SK-N-MC (cell line): ENCODE measurements at places on chromosomes 6 and 20.

DNA sequence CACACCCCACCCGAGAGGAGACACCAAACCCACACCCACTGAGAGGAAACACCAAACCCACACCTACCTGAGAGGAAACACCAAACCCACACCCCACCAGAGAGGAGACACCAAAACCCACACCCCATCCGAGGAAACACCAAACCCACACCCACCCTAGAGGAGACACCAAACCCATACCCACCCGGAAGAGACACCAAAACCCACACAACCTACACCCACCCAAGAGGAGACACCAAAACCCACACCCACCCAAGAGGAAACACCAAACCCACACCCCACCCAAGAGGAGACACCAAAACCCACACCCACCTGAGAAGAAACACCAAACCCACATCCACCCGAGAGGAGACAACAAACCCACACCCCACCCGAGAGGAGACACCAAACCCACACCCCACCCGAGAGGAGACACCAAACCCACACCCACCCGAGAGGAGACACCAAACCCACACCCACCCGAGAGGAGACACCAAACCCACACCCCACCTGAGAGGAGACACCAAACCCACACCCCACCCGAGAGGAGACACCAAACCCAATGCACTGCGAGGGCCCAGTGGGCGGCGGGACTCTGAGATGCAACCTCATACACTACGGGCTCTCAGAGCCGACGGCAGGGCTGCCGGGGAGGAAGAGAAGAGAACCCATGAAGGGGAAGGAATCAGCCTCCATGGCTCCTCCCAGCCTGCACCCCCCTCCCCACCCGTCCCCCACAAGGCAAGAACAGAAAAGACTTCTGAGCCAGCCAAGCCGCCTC lies 83.3 kb downstream of the TAF4 start:
- no peak for DNase-seq

DNA sequence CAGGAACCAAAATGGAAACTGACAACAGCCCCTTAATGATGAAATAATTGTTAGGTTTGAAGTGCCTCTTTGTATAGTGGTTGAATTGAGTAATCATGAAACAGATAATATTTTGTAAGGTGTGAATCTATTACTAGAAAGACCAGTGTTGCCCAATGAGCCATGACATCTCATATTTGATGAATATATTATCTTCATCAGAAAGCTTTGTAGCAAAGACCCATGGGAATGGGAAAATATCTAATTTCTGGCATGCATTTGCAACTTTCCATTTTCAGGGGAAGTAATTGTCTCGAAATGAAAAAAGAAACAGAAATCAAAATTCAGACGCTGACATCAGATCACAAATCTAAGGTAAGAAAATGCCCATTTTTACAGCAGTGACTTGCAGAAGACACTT lies 57.3 kb upstream of the LAMP5 start:
- DNase-seq, result no peak

- DNase-seq, result no peak
Observed at GRCh38 chr20:63067721-63068560, 61.2 kb upstream of the BHLHE23 start.

DNA sequence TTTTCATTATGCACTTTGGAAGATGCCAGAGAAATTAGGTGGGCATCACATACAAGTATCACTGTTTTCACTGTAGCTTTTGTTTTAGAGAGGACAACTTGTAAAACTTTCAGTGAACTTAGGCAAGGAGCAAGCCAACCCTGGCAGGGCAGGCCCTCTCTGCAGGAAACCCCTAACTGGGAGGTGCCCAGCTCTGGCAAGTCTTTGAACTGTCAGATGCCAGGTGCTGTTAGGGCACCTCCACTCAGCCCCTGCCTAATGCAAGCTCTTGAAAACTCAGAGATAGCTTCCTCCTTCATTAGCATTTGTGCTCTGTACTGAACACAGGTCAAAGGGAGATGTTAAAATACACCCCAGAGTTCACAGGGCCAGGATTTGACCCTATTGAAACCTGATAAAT lies 774.2 kb upstream of the FLRT3 start:
- DNase-seq, result no peak

- DNase-seq, result no peak
Observed at GRCh38 chr20:1707588-1708449, 50.2 kb upstream of the SIRPG start.

DNA sequence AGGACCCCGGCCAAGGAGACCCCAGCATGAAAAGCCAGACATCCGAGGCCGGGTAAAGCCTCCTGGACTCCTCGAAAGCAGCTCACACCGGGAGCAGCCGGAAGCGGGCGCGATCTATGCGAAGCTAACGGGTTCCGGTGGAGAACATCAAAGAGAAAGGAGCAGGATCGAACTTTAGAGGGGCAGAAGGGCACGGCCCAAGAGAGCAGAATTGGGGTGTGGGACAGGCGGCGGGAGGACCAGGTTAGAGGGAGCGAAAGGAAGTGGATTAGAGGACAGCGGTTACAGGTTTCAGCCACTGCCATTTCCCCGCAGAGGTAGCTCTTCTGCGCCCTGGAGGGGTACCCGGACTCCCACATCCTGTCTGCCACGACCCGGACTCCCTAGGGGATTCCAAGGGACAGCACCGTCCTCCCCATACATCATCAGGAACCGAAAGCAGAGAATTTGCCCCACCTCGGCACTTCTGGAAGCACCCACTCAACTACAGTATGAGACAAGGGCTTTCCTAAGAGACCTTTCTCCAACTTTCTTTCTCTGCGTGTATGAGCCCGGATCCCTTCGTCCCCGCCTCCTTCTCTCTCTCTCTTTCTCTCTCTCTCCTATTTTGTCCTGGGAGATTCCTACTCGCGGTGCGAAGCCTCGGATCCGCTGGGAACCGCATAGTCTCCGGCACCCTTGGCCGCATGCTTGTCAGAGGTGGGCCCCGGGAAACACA lies 507 bp upstream of the VGLL2 start:
- DNase-seq, result no peak

GRCh38 chr6:168643401-168643800 lies 202.4 kb downstream of the SMOC2 start:
- no peak for DNase-seq

- DNase-seq, result no peak
Observed at GRCh38 chr6:46299253-46299652, 128.5 kb upstream of the ENPP5 start.

DNA sequence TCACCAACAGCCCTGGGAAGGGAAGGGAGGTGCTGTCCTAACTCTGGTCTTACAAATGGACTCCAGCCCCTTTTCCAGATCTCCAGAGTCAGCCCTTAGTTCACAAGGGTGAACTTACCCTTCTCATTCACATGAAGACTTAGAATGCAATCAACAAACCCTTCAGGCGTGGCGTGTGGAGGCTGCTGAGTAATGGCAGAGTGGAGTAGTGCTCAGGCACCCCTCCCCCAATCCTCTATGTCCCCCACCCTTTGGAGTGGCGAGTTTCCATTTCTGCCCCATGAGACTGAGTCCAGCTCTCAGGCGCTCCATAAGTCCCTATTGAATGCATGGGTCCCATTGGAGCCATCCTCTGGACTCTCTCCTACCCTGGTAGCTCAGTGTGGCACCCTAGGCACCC lies 3.3 kb downstream of the SNAI1 start:
- DNase-seq, result no peak

DNA sequence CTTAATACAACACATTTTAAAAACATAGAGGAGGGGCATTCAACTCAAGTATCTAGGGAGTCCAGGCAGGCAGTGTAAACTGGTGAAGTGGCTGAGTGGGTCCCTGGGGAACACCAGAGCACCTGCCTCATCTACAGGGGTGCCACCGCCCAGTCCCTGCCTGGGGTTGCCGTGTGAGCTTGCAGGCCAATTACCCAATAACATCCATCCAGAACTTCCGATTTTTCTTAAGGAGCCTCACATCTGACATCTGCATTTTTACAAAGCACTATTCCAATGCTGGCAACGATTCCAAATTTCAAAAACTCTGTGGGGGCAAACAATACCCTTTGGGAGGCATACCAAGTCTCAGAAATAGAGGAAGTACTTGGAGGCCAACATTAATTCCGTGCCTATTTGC lies 288.4 kb upstream of the TSHZ2 start:
- DNase-seq, result no peak
